ENCODE measurements at places on chromosomes 5 and 9. TPM values are rescaled to one million over a fixed set of nuclear protein-coding genes. Genes with fewer than 3 reads are reported as not detected.
A peak's percentile ranks its signal among the peaks of the same experiment; 100 is the strongest.

DNA sequence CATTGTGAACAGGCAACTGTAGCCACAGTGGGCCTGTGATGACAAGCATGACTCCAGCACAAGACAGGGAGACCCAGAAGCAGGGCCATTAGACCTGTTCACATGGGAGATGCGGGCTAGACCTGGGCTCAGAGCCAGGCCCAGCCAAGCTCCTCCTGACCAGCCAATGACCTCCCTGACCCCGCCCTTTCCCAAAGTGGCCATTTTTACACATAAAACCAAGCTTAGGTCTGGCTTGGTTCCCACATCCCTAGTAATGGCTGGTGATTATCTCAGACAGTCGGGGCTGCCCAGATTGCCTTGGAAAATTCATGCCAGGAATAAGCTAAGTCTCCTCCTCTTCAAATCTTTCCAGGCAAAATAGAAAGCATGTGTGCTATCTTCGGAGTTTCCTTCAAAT is 94.1 kb downstream of the FRMD3 start:
- DNase-seq = no peak

LECT2 gene
- total RNA-seq = not detected

GRCh38 chr5:111945535-111945934 is 188.5 kb upstream of the NREP start:
- DNase-seq = no peak

- DNase-seq = no peak
These were observed 1.2 kb downstream of the TTLL11 start for GRCh38 chr9:122091682-122092592.

DNA sequence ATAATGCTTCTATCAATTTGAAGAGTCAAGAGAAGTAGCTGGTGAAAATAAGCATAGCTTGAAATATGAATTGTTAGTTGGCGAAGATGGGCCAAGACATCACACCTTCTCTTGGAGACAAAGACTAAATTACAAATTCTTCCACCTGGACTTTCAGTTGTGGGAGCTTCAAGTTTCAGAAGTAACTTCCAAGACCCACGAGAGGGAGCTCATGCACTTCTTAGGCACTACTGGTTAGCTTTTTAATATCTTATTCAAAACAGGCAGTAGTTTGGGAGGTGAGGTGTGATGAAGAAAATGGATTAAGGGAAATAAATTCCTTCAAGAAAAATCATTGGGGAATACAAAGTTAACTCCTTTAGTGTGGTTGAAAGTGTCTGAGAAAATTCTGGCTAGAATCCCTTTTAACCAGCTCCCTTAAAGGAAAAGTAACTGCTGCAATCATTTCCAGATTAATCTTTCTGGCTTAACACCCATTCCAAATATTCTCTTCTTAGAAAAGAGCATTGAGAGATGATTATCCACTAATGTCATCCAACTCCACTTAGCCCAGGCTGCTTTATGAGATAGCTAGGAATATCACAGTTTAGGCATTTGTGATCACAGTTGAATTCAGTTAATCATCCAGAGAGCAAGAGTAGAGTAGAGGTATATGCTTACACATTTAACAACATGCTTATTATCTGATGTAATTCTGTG is 139.5 kb upstream of the DMRTA1 start:
- peak; percentile 66 for DNase-seq

DNA sequence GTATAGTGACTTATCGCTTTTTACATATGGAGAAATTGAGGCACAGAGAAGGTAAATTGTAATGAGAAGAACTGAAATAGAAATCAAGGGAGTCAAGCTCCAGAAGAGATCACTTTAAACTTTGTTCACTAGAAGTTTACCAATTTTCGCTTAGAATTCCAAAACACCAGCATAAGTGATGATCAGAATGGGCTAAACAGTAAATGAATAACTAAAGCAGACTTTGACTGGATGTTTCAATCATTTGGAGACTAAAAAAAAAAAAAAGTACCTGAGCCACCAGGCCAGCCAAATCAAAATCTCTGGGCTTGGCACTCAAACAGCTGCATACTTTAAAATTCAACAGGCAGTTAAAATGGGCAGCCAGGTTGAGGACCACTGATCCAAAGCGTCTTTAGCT is 38.2 kb upstream of the FYB1 start:
- DNase-seq = no peak

FBXO10 gene
- total RNA-seq = 3.4 TPM

DNA sequence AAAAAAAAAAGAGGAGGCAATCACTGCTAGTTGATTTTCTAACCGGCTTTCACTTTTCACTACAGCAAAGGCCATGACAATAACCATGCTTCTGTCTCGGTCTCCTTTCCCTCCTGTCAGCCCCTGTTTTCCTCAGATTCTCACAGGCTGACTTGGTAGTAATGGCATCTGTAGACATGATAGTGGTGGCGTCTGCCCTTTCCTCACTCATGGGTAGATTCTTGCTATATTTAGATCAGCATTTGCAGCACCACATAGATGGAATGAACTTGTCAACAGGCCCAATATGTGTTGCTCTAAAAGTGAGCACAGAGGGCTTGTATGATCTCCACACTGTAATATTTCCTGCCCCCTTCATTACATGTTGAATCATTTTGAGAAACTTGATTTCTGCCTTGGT is 120.3 kb upstream of the FTMT start:
- DNase-seq = no peak

CCL27 gene
- not detected for total RNA-seq

- no peak for DNase-seq
These were observed 13.6 kb downstream of the OTULINL start for GRCh38 chr5:14595189-14595588.

Data from HT-29 (cell line).